Uterus (tissue), 4 donors: ENCODE measurements at places on chromosomes 16 and 17.

DNA sequence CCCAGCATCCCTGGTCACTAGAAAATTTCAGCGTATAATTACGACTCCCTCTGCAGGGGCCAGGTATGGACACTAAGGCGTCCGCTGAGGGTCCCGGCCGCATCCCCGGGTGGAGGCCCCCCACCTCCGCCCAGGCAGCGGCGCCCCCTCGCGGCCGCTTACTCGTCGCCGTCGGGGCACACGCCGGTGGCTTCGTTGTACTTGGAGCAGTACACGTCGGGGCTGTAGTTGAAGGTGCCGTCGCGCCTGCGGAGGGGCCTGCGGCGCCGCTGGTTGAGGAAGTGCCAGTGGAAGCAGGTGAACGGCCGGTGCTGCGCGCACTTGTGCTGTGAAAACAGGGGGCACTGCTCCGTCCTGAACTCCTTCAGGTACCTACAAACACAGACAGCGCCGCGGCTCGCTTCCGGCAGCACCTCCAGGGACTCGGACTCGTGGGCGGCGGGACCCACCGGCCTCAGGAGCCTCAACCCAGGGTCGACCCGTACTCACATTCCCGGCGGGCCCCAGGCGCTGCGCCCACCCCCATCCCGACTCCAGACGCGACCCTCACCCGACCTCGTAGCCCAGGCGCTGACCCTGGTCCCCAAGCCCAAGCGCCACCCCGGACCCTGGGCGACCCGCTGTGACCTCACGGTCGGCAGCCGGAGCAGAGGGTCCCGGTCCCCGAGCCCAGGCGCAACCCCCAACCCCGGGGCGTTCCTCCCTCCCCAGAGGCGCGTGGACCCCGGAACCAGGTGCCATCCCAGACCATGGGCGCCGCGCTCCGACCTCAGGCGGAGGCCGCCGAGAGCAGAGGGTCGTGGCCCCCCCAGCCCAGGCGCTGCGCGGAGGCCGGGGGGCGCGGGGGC, 596 bp downstream of the UNKL start:
- peak; percentile 36 for DNase-seq

DNA sequence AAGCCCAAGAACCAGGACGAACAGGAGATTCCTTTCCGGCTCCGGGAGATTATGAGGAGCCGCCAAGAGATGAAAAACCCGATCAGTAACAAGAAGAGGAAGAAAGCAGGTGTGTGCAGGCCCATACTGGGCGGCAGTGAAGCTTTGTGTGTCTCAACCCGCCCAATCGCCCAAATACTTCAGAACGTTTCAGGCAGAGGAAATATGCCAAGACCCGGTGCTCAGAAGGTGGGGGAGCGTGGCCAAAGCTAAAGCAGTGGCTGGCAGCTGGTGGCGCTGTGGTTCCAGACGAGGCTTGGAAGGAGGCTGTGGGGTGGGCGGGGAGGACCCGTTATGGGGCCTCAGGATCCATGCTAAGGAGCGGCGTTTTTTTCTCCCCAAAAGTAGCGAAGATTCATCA, 1.2 kb downstream of the CCDC137 start:
- DNase-seq: no peak

GRCh38 chr16:65716737-65717700, 595.2 kb upstream of the CDH11 start:
- DNase-seq: no peak

GRCh38 chr16:12025472-12025871, 48.9 kb downstream of the SNX29 start:
- DNase-seq: no peak

DNA sequence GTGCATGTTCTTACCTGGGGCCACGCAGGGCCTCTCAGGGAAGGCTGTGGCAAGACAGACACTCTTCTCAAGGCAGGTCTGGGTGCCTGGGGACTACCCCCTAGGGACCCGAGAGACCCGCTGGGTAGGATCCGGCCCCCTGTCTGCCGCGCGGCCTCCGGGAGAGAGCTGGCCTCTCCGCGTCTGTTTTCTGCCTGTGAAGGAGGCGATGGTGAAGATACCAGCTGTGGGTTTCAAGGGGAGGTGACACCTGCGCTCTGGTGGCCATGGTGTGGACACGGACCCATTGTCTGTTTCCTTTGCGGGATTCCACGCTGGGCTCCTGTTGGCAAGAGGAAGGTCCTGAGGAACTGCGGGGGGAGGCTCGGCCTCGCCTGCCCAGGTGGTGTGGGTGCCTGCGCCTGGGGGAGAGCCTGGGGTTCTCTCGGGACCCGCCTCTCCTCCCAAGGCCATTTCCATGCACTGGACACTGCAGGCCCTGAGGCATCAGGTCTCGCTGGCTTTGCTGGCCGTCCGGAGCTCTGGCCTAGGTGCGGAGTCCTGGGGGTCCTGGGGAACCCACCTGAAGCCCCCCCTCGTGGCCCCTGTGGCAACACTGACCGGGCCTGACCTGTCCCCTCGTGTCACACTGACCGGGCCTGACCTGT, 12.2 kb upstream of the METRNL start:
- peak; percentile 12 for DNase-seq

DNA sequence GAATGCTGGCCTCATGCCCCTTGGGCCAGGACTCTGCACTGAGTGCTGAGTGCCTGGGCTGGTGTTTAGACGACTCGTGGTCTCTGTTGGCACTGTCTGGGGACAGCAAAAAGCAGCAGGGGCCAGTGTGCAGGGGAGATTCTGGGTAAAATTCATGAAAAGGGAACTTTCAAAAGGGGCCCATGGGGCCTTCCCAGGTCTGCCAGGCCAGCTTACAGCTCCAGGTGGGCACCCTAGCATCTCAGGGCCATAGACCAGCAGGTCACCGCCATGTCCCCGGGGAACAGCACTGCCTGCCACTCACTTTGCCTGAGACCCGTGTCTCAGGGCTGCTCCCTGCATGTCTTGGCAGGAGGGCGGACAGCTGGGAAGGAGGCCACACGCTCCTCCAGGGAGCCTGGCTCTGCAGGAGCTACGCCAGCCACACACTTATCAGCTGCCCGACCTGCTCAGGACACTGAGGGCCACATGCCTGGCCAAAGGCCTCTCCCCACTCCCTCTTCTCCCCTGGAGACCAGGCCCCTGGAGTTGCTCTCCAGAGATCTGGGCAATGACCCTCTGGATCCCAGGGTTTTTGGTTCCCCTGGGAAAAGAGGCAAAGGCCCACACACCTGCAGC, 8.8 kb upstream of the FASN start:
- peak; percentile 17 for DNase-seq

DNA sequence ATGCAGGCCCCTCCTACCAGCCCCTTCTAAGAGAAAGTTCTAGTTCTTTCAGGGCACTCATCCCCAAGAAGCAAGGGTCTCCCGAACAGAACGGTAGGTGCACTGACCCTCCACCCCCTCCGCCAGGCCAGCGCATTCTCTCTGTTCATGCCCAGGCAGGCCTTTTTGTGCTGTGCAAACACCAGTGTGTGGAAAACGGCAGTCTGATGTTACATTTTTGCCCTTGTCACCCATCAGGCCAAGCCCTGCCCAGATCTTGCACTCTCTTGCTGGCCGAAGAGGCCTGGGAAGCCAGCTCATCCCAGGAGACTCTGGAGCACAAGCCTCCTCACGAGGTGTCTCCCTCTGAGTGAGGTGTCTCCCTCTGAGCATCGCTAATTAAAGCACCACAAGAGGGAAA, 16.1 kb upstream of the MTSS2 start:
- DNase-seq: no peak

- no peak for DNase-seq
Measured at GRCh38 chr17:19269106-19269505, 31.9 kb downstream of the EPN2 start.

GRCh38 chr16:69393898-69394849, 8.4 kb upstream of the TERF2 start:
- DNase-seq: no peak

DNA sequence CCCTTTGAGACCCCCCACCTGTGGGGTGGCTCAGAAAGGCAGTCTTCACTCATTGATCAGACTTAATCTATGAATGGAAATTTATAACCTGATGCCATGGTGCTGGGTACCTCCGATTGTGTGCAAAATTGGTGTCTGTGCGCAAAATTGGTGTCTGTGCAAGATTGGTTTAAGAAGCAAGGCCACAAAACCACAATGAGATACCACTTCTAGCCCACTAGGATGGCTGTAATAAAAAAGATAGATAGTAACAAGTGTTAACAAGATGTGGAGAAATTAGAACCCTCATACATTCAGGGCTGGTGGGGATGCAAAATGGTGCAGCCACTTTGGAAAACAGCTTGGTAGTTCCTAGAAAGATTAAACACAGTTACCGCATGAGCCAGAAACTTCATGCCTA, 13.9 kb upstream of the CSNK2A2 start:
- DNase-seq: no peak

DNA sequence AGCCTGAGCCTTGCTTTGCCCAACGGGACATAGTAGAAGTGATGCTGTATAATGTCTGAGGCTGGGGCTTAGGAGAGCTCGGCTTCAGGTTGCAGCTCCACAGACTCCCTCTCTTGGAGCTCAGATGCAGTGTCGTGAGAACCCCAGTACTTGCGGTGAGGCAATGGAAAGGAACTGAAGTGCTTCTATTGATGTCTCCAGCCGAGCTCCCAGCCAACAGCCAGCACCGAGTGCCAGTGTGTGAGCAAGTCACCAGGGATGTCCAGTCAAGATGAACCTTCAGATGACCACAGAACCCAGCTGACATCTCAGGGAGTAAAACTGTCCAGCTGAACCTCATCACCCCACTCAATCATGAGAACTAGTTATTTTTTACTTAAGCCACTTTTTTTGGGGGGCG, 268.1 kb downstream of the IRF8 start:
- DNase-seq: no peak

- no peak for DNase-seq
Measured at GRCh38 chr17:76166906-76167305, 25.9 kb upstream of the FOXJ1 start.

GRCh38 chr16:57255686-57256415, 10.8 kb downstream of the ARL2BP start:
- no peak for DNase-seq

DNA sequence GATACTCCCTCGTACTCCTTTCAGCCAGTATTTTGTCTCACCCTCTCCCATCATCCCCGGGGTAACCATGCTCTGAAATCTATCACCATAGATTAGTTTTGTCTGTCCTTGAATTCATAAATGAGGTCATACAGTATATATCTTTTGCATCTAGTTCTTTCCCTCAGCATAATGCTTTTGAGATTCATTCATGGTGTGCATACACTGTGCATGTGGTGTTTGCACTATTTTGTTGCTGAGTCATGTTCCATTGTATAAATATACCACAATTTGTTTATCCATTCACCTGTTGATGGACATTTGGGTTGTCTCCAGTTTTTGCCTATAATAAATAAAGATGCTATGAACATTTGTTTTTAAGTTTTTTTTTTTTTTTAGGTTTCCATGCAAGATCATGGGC, 34.2 kb upstream of the NLRP1 start:
- DNase-seq: no peak

DNA sequence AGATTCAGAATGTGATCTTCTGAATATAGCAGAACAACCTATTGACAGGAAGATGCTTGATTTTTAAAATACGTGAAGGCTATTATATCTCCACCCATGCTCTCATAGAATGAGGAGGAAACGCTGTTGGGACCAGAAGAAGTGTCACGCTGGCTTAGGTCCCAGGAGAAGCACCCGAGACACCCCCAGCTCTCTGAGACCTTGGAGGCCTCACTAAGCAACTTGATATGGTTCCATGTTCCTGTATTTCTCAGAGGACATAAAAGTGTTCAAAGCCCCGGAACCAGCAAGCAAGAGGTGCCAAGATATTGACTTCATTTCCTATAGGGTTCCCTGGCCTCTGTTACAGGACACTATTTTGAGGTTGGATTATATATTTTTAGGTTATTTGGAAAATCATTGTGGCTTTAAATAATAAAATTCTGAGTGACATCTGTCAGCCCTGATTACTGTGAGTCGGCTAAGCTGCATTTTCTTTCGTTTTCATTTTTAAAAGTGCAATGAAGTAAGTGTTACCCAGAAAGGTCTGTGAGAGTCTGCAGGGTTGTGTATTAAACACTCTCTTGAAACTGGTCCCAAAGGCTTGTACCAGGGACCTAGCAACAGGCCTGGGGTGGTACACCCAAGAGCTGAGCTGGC, 400.0 kb downstream of the SOX9 start:
- DNase-seq: no peak

DNA sequence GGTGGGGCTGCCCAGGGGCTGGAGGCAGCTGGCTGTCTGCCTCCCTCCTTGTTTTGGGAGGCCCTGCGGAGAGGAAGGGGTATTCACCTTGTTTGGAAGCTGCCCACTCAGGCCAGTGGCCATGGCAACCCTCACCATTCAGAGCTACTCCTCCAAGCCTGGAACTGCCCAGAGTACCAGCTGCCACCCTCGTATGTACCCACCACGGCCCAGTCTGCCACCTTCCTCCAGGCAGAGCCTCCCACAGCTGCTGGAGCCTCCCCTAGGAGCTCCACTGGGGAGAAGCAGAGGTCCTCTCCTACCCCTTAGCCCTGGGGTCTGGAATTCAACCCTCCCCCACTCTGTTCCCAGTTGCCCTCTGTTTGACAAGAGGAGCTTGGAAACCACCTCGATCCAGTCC, 90.7 kb downstream of the AXIN2 start:
- DNase-seq: no peak

GRCh38 chr17:12431188-12431587, 234.5 kb upstream of the MYOCD start:
- DNase-seq: no peak

DNA sequence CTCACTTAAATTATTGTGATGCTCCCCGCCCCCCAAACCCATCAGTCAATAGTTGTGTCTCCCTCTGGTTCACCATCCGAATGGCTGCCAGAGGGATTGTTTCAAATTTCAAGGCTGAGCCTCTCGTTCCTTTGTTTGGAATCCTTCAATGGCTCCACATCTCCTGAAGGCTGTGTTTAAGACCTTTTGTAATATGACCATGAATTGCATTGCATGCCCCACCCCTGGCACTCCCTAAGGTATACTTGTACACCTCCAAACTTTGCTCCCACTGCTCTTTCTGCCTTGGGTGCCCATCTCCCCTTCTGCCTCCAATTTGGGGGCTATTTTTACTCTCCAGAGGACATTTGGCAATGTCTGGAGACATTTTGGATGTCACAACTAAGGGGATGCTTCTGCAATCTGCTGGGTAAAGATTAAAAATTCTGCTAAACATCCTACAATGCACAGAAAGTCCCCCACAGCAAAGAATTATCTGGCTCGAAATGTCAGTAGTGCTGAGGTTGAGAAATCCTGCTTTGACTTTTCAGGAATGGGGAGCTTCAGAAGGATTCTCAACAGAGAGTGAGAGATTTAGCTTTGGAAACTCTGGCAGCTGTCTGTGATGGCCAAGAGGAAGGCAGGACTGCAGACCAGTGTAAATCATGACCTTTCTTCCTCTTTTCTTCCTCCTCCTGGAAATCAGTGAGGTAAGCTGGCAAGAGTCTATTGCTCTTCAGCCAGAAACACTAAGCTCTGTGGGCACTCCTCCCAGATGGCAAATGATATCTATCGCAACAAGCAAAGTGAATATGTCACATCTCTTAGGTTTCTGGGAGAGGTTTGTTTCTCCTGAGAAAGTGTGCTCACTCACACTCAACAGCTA, 8.7 kb upstream of the IL4R start:
- no peak for DNase-seq

DNA sequence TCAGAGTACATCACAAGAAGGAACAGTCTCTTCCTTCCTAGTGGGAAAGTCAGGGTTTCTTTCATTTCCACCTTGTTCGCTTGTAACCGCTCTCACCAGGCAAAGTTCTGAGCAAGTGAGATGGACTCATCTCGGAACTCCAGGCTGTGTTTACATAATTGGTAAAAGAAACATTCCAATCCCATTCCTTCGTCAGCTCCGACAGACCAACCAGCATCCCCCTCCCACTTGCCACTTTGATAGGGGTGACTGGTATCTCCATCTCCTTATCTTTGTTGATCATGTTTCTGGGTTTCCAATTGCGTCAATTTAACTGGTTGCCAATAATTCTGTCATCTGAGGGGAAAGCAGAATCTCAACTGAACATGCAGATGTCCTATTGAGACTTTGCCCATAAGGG, 36.8 kb upstream of the LYRM9 start:
- no peak for DNase-seq
